Hepatic stellate cell (primary cell): ENCODE measurements at places on chromosomes 4 and X.
A peak's percentile ranks its signal among the peaks of the same experiment; 100 is the strongest.

- peak; percentile 14 for DNase-seq
These were observed 39.5 kb downstream of the TMEM154 start for GRCh38 chr4:152640058-152640921.

DNA sequence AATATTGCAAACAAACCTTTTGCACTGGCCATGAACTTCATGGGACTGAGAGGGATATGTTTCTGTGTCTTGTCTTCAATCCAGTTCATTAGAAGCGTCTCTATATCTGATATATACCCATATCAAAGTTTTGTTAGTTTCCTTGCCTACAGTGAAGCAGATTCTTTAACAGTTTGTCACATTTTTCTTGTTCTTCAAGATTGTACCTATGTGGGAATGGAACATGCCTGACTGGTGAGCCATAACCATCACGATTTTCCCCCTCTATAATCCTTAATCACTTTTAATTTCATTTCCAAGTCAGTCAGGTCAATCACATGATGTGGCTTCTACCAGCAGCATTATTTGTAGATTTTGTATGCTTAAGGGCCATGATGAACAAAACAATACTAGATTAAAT, 197.1 kb upstream of the PDE5A start:
- no peak for DNase-seq

GRCh38 chrX:152418025-152418424, 33.1 kb downstream of the GABRA3 start:
- DNase-seq: no peak

DNA sequence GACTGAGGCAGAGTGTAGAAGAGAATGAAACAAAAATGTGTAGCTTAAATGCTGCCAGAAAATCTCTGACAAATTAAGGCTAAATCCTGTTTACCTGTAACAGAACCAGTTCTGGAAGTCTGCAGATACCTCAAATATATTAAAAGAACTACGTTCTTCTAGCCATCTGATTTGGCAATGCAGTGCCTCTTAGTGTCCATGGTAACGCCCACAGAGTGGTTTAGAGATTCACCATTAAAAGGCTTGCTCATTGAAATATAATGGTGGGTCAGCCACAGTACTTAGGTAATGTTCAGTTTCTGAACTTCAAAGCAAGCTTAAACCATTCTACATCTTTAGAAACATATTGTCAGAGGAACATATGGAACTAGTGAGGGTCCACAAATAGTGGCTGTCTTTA, 23.2 kb upstream of the LUZP4 start:
- DNase-seq: no peak

- peak; percentile 29 for DNase-seq
These were observed 37.4 kb downstream of the LHFPL1 start for GRCh38 chrX:112642349-112642748.

GRCh38 chr4:61543976-61544375, 343.9 kb downstream of the ADGRL3 start:
- DNase-seq: no peak

DNA sequence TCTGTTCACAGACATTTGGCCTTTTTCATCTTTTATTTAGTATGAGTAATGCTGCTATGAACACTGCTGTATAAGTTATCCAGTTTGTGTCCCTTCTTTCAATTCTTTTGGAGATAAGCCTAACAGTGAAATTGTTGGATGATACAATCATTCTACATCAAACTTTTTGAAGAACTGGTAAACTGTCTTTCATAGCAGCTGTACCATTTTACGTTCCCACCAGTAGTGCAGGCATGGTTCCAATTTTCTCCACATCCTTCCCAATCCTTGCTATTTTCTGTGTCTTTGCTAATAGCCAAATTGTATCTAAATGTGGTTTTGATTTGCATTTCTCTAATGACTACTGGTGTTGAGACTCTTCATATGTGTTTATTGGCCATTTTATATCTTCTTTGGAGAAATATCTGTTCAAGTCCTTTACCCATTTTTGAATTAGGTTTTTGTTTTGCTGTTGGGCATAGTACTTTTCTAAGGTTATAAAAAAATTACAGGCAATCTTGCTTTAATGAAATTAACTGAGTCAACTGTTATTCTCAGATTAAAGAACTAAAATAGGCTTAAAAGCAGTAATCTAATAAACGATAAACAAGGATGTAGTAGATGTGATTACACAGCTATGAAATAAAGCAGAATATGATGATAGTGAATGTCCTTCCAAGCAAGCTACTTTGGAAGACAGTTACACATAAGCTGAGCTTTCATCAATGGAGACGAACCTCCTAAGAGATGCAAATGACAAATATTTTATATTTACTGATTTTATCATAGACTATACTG, 57.2 kb downstream of the FBXW7 start:
- no peak for DNase-seq

DNA sequence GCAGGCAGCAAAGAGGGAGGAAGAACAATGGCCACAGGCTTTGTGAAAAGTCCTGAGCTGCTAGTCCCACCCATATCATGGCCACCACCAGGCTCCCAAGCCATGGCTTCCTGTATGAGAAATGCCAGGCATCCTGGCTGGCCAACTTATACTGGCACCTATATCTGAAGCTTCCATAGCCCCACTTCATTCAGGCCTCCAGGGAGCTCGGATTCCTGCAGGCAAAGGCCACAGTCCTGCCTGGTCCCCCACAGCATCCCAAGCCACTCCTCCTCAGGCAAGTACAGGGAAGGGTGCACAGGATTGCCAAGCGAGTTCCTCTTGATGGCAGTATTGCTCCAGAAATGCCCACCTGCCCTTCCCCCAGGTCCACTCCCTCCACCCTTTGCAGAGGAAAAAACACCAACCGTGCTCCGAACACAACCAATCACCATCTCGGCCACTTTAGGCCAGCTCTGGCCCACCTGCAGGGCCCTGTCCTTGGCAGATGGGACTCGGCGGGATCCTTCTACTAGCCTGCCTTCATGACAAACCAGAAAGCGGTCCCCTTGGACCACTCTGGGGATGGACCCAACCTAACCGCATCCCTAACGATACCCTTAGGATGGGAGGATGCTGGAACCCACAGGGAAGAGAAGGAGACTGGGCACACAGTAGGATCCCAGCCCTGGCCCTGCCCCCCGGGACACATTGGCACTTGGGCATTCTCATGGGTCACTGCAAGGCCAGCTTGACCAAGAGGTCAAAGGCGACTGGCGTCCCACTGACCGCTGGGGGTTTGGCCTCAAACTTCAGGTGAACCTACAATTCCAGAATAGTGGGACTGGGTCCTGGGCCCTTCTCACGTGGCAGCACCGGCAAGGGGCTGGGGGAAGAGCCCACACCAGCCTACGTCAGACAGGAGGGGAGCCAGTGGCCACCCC, 220.4 kb upstream of the AGTR2 start:
- DNase-seq: no peak

DNA sequence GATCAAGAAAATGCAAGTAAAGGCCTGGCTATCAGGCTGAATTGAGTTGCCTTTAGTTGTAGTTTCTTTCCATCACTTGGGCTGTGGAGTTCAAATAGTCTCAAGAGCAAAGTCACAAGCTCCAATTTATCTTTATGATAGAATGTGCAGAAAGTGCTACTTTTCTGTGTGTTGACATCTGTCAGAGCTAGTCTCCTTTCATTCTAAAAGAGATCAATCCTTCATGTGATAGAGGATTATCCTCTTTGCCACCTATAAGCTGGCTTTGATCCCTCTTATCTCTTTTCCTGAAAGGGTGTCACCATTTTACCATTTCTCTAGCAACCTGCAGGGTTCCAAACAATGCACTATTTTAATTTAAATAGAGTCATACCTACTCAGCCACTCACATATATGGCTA, 224.9 kb downstream of the TEX13A start:
- no peak for DNase-seq

DNA sequence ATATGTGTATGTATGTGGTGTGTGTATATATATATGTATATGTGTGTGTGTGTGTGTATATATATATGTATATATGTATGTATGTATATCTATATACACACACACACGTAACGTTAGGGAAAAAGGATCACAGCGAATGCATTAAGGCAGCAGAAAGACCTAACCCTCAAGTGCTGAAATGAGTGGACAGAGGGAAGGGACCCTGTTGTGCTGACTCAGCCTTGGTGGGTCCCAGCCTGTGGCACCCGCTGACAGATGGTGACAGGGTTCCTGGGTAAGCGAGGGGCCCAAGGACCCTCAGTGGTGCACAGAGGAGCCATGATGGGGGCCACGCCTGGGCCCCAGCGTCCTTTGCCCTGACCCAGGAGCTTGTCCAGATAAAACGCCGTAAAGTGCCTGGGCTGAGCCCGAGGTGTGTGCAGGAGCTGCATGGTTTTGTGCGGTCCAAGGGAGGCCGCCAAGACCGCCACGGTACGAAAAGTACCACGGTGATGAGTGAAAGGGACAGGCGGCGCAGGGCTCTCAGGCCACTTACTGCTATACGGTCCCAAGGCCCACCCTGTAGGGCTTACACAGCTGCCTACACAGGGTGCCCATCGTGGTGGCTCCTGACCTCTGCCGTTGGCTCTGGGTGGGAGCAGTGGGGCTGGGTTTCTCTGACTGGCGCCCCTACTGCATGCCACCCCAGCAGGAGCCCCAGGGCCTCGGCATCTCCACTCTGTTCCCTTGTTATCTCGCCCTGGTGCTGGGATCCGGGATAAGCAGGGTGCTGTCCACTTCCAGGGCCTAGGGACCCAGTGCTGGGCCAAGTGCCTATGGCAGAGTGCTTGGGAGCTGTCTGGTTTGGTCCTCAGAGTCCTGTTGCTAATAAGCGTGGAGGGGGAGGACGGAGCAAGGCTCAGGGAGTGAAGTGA, 10.0 kb downstream of the SH3BP2 start:
- DNase-seq: no peak

DNA sequence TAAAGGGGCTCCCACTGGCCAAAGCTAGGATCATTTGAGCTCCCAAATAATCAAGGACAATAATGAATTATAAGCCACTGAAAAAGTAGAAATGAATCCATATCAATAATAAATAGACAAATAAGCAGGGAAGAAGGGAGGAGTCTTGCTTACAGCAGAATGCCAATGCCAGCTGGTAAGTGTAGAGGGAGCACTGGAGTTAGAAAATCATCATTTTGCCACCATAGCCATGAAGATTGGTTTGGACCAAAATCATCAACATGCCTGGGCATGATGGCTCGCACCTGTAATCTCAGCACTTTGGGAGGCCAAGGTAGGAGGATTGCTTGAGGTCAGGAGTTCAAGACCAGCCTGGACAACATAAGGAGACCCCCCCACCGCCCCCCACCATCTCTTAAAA, 20.4 kb upstream of the SH3KBP1 start:
- DNase-seq: no peak

DNA sequence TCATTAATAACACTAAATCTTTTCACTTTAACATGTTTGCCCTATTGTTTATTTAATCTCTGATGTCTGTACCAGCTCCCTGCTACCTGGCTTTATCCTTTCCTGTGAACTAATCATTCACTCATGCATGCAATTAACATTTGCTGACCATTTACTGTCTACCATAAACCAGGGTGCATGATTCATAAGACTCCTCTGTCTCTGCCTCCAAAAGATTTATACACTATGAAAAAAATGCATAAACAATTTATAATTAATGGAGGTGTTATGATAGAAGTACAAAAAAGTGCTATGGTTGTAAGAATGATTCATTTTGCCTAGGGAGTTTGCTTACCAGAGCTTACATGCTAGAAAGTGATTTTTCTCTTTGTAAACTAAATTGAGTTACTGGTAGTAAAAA, 24.5 kb upstream of the CPEB2 start:
- DNase-seq: no peak

DNA sequence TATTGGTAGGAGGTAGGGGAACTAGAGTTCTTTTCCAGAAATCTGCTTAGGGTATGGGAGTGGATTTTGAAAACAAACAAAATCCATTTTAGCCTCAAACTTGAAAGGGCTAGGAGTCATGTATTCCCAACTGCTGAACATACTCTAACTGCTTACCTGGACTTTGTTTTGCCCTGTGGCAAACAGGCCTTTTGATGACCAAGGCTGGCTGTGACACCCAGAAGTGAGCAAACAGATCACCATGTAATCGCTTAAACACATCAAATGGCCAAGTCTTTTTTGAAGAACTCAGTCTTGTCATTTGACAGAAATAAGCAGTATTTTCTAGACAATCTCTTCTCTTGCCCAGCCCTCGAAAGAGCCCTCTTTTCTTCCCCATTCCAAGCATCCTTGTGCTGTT, 203.4 kb downstream of the KIT start:
- DNase-seq: no peak

DNA sequence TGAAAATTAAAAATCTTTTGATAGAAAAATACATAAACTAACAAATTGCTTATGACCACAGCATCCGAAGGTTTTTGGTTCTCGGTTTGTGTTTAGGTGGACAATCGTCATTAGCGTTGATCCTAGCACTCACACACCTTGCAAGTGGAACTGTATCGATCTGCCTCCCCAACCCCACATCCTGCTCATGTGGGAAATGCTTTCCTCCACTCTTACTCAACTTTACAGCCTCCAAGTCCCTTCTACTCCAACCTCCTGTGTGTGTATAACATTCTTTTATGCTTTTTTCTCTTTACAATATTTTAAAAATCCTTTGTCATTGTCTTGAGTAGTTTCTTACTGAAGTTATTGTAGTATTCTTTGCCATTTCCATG, 15.6 kb upstream of the TMEM131L start:
- no peak for DNase-seq

DNA sequence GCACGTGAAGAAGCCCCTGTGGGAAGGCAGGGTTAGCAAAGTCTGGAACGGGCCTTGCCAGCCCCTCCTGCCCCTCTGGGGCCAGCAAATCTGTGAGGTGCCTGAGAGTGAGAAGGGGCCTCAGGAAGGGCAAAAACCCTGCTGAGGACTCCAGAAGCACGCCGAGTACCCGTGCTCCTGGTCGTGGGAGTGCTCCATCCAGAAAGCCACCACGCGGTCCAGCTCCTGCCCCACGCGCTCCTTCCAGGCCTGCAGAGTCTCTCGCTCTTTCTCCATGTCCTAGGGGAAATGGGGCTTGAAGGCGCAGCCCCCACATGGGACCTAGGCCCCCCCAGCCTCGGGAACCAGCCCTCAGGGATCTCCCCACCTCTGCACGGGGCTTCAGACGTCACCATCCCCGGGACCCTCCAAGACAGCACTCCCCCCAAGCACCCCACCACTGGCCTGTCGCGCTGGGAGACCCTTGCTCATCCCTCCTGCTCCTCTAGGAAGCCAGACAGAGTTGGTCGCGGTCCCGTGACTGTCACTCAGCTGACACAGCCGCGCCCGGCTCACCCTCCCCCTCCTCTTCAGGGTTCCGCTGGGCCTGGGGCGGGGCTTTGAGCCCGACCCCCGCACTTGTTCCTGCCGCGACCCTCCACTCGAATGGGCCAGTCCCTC, at the start of gene RENBP:
TSS of gene RENBP (minus strand) at position 504 of the 660 bp plus-strand sequence. CDS start at position 471, 33 bp downstream.
- no peak for DNase-seq

DNA sequence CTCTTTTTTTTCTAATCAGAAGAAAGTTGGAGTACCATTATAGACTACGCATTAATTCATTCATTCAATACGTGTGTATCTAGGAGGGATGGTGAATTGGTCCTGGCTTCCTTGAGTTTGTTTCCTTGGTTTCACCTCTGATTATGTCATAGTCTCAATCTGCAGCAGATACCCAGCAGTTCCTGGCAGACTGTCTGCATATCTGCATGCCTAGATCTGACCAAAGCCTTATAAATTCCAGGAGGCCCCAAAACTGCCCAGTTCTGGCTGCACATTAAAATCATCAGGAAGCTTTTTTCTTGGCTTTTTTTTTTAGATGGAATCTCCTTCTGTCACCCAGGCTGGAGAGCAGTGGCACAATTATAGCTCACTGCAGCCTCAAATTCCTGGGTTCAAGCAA, 27.2 kb upstream of the SLC34A2 start:
- DNase-seq: no peak

GRCh38 chr4:115323106-115323707, 209.8 kb upstream of the NDST4 start:
- DNase-seq: no peak

GRCh38 chrX:154649503-154650220, 3.7 kb downstream of the CTAG2 start:
- DNase-seq: no peak
